ENCODE measurements at places on chromosomes 6 and 20.

DNA sequence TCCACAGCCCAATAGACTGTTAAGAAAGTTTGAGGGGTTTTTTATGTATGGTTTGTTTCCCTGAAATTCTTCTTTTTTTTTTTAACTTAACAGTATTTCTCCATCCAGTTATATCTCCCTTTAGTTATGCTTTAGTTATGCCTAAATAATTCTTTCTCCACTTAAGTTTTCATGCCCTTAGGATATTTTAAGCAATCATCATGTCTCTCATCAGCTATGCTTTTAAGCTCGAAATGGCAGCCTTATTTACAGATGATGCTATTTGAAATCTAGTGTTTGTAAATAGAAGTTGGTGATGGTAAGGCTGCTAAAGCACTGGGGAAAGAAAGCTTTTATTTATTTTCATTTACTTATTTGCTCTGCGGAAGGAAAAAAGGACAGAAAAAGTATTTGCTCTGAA lies 439.3 kb downstream of the TFAP2B start:
- DNase-seq, result no peak

DNA sequence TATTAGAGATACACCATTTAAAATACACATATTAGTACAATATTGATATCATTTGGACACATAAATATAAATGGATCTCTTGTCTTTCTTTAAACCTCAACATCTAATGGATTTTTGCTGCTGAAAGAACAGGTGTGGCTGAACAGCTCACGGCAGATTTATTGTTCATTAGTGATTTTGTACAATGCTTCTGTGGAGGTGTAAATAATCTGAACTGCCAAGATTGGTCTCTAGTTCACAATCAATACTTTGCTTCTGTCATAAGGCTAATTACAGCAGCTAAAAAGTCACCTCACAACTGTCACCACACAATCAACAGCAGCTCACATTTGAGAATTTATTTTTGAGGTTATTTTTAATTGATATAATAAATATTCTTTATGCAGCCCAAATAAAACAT lies 162.0 kb upstream of the SIM1 start:
- no peak for DNase-seq

DNA sequence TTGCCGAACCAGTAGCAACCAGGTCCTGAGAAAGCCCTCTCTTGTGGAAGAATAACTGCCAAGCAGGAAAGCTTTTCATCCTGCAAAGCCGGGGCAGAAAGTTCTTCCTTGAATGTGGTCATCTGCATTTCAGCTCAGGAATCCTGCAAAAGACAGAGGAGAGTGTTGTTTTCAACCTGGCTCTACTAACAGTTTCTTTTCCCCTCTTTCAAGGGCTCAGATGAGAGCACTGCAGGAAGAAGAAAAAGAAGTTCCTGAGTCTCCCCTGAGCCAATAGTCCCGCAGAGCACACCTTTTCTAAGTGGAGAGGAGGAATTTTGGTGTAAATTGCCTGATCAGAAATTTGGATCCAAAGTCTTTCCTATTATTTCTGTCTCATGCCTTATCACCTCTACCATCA lies 10.7 kb downstream of the HLA-DRB1 start:
- DNase-seq, result no peak

DNA sequence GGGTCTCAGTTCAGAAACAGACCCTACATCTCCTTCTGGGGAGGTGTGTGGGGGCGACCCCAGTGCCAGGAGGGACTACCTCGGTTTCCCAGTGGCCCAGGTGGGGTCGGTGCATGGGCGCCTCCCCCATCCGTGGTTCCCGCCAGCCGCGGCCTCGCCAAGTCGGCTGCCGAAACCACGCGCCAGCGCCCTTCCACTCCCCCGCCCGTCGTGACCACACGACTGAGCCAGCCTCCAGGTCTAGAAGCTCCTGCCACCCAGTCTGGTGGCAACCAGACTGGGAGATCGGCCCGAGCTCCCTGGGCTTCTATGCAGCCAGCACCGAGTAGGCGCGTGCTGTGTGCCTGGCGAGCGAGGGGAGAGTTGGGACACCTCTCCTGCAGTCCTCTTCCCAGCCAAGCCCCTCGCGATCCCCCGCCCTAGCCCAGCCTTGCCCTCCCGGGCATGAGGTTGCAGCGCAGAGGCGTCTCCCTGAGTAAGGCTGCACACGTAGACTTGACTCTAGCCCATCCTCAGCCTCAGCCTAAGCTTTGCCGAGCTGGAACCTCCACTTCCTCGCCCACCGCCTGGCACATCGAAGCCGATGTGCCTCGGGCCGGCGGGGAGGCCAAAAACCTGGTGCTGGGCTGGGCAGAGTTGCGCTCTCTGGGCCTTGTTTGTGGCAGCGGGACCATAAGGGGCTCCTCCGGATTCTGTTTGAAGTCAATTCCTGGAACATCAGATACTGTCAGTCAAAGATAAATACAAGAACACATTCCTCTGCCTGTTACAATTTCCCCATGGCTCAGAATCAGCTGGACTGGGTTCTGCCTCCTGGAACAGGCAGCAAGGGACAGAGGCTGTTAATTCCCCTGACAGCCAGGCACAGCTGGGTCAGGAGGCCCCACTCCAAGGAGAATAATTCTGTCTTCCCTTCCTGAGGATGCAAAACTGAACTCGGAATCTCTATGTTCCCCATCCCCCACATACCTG lies 1.5 kb upstream of the CPNE5 start:
- DNase-seq, result peak; percentile 21

GRCh38 chr6:148044921-148045320 lies 297.7 kb upstream of the SASH1 start:
- no peak for DNase-seq

GRCh38 chr6:96391776-96392360 lies 129.7 kb upstream of the UFL1 start:
- DNase-seq, result no peak

GRCh38 chr6:155399062-155399744 lies 56.4 kb downstream of the NOX3 start:
- DNase-seq, result no peak

- no peak for DNase-seq
These were observed 21.3 kb upstream of the MICB start for GRCh38 chr6:31476515-31477139.

- no peak for DNase-seq
These were observed 32.5 kb upstream of the DACT2 start for GRCh38 chr6:168352096-168352495.

- DNase-seq, result no peak
These were observed 285.0 kb upstream of the SPTLC3 start for GRCh38 chr20:12723811-12724210.

GRCh38 chr6:36340618-36341454 lies 4.1 kb upstream of the BNIP5 start:
- peak; percentile 77 for DNase-seq

GRCh38 chr6:20400456-20401204 lies 1.0 kb upstream of the E2F3 start:
- DNase-seq, result peak; percentile 29

DNA sequence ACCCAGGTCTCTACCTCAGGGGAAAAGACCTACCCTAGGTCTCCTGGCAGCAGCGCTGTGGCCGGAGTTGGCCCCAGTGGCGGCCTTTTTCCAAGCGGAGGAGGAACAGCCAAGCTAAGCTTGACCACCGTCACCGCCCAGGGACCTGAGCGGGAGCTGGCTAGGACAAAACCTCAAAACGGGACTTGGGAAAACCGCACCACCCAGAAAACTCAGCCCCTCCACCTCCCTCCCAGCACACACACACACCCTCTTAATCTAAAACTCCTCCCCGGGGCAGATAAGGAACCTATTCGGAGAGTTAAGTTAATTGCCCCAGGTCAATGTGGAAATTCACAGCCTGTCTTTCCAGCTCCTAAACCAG lies 2.7 kb upstream of the TRERF1 start:
- DNase-seq, result no peak

- DNase-seq, result no peak
These were observed 107.3 kb upstream of the SNX9 start for GRCh38 chr6:157715728-157716164.

- DNase-seq, result no peak
These were observed 54.9 kb downstream of the ANKRD6 start for GRCh38 chr6:89487864-89488263.

DNA sequence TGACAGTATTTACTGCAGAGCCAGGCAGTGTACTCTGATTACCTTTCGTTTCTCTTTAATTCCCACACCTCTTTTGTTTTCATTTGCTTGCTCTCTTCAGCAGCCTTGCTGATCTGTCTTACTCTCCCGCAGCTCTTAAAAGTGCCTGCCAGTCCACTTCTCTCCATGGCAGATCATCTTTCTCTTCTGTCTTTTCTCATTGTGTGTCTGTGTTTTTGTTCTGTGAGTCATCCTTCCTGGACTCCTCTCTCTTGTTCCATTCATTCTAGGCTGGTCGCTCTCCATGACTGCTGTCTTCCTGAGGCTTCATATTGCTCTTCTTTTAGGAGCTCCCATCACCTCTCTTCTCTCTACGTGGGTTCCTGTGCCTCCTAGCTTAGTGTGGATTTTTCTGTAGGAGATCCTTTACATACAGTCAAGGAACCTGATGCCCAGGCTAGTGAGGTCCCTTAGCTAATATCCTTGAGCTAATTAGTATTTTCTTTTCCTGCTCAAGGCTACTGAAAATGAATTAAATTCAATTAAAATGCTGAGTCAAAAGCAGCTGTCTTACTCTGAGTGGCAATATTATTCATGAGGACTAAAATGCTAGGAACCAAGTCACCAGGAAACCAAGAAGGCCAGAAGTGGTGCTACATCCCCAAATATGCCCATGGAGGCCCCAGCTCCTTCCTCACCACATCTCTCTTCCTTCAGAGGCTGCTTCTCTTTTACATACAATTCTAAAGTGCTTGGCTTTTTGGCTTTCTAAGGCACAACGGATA lies 86.1 kb downstream of the SLX4IP start:
- no peak for DNase-seq

GRCh38 chr20:5863040-5863833 lies 87.1 kb downstream of the TRMT6 start:
- no peak for DNase-seq

DNA sequence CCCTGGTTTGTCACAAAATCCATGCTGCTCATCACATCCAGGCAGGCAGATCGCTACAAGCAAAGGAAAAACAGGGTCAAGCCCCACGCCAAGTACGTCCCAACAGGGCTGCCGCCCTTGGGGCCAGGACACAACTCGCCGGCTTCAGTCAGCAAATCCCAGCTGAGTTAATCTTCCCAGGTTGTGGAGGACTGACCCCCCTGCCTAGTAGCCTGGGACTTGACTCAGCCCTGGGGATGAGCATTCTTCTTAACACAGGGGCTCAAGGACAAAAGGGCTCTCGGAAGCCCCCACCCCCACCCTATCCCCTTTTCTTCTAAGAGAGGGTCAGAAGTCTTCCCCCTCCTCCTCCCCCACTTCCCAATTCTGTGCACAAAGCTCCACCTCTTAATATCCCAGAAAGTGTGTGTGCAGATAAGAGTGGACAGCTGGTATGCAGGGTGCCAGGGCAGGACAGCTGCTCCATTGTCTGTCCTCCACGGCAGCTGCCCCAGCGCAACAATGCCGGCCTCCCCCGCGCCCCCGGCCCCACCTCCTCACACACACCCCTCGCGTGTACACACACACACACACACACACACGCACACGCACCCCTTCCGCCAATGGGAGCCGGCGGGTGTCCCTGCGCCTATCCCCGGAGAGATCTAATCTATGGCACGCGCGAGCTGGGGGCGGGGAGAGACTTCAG lies 4.5 kb downstream of the DLL1 start:
- no peak for DNase-seq

Data from activated naive CD4-positive, alpha-beta T cell treated with anti-CD3 and anti-CD28 coated beads, Interleukin-2, amount 50 U/mL, for 16 hours (primary cell).